NCI-H226 (cell line): ENCODE measurements at places on chromosomes 4 and X.
A peak's percentile ranks its signal among the peaks of the same experiment; 100 is the strongest.

- DNase-seq = peak; percentile 63
These were observed 57.0 kb upstream of the GRPEL1 start for GRCh38 chr4:7124689-7125442.

DNA sequence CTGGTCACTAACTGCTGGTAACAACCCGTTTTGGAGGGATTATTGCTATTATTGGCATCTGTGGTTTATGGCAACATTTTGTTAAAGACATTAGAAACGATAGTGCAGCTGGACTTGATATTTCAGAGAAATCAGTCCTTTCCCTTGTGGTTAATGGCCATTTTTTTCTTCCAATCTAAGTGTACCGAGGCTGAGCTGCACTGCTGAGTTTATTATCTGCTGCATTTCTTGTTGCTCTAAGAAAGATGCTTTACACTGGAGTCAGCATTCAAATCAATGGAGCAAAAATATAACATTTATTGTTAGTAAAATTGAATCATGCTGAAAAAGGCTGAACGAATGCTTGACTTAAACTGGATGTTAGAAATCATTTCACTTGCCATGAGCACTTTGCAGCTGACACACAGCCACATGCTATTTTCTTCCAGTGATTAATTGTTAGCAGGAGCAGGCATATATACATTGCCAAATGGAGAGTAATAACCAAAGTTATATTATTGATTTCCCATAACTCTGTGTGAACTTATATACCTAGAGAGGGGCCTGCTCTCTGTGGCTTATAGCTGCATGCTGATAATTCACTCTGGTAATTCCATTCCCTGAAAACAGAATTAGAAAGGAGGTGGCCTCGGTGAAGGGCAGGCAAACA lies 66.5 kb upstream of the TTC29 start:
- DNase-seq = no peak

GRCh38 chr4:38785901-38786402 lies 3.2 kb upstream of the TLR10 start:
- no peak for DNase-seq

DNA sequence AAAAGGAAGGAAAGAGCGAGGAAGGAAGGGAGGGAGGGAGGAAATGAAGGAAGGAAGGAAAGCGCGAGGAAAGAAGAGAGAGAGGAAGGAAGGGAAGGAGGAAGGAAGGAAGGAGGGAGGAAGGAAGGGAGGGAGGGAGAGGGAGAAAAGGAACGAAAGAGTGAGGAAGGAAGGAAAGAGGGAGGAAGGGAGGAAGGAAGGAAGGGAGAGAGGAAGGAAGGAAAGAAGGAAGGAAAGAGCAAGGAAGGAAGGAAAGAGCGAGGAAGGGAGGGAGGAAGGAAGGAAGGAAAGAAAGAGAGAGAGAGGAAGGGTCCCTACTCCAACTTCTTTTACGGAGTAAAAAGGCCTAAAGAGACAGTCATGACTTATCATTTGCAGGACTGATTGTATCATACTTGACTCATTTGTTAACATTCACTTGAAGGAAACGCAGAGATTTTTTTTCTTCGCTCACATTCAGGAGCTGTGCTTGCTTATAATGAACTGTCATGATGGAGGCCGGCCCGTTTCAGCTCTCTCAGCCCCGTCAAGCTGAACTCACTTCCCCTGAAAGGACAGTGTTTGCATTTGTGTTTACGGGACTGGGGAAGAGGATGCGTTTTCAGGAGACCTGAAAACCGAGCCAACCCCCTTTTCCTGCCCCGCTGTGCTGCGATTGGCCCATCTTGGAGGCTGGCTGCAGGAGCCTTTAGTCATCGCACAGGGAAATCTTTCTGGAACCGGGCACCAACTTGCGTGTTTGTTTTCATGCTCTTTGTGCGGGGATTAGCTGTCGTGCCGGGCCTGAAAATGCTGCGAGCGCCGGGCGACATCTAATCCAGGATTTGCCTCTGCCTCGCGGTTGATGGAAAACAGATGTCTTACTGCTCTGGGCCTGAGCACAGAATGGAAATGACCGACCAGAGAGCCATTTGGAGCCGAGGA lies 17.8 kb downstream of the TRIM2 start:
- peak; percentile 77 for DNase-seq

- no peak for DNase-seq
These were observed 71.1 kb upstream of the NLGN4X start for GRCh38 chrX:6299724-6300123.

GRCh38 chr4:172393220-172393619 lies 580.0 kb downstream of the GALNTL6 start:
- DNase-seq = no peak

DNA sequence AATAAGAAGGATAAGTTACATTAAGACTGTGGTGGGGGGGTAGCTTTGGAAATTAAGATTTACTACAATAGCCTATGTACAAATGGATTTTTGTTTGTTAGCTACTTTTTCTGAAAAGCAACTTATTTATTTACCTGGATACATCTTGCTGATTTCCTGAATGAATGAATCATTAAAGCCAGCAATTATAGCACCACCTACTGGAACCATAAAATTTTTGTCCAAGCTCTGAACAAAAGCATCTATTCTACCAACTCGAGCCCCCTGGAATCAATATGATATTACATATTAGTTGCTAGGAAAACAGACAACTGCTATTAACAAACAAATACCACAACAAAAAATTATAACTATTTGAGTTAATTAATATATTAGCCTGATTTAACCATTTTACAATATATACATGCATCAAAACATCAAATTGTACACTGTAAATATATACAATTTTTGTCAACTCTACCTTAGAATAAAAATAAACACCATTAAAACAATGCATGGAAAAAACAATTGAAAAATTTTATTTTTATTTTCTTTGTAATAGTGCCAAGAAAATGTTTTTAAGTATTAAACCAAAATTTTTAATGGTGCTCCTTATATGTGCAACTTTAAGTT lies 15.3 kb downstream of the SEPSECS start:
- DNase-seq = no peak

GRCh38 chrX:71067712-71068043 lies 456 bp downstream of the SNX12 start:
- no peak for DNase-seq

DNA sequence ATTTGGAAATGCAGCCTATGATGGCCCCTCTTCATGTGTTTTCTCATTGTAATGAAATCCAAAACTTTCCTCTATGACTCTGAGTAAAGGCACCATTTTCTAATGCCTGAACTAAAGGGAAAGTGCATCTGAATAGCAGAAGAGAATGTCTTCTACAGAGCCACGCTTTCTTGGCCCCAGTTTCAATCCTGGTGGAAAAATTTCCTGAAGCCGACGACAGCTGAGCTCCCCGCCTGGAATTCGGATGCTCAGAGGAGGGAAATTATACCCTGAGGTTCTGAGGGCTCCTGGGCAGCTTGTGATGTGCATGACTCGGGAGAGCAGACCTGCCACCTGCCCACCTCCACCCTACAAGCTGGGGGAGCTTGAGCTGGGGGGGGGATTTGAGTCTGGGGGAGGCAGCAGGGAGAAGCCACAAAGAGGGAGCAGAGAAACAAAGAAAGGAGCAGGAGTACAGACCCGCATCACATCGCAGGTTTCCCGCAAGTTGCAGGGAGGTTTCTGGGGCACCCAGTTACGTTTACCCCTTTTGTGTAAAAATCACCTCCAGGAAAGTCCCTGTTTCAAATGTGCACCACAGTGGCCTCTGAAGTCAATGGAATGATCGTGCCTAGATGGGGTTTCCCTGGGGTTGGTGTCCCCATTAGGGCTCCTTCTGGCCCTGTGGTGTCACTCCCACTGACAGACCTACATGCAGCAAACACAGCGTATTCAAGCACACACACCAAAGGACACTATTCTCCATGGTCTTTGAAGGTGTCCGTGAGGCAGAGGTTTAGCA lies 145.6 kb upstream of the RBPJ start:
- DNase-seq = no peak

DNA sequence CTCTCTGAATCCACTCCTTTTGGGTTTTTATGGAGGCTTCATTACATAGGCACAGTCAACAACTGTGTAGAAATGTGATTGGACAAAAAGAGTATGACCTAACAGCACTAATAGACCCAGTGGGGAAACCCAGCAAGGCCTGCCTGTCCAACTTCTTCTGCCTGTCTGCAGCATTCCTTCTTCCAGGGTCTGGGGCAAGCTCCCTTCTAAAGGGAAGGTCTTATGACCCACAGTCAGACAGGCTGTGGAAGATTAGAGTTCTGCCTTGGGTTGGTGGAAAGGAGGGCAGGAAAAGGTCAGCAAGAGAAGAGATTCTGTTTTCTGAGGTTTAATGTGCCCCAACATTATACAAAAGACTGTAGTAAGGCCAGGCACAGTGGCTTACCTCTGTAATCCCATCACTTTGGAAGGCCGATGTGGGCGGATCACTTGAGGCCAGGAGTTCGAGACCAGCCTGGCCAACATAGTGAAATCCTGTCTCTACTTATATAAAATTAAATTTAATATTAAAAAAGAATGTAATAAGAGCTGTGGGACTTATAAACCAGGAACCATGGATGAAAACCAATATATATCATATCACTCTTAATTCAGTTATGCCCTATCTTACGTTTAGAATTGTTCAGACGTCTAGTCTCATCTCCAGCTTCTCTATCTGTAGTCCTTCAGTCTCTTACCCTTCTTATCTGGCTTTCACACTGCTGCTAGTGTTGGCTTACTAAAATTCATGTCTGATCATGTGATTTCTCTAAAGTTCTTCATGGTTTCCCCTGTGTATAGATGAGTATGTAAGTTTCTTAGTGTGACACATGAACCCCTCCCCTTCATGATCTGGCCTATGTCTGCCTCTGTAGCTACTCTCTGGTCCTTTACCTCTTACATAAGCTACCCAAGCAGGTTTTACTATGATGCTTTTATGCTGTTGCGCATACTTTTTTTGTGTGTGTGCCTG lies 6.2 kb downstream of the CLCN3 start:
- no peak for DNase-seq

GRCh38 chr4:95585016-95585695 lies 36.4 kb upstream of the UNC5C start:
- DNase-seq = no peak

DNA sequence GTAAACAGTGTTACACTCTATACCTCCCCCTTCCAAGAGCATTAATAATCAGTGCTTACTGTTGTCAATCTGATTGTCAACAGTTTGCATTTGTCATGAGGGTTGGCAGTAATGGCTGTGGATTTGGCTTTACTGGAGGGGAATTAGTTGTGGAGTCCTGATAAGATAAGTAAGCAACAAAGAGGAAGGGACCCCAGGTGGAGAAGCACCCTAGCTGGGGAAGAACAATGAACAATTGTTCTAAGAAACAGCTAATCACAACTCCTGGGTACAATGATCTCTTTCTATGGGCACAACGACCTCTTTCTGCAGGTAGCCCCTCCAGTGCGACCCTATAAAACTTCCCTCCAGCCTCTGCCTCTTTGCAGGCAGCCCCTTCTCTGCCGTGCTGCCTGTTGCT lies 53.2 kb upstream of the CDKN2AIP start:
- no peak for DNase-seq

GRCh38 chr4:89056292-89056952 lies 563 bp downstream of the FAM13A start:
- DNase-seq = no peak

DNA sequence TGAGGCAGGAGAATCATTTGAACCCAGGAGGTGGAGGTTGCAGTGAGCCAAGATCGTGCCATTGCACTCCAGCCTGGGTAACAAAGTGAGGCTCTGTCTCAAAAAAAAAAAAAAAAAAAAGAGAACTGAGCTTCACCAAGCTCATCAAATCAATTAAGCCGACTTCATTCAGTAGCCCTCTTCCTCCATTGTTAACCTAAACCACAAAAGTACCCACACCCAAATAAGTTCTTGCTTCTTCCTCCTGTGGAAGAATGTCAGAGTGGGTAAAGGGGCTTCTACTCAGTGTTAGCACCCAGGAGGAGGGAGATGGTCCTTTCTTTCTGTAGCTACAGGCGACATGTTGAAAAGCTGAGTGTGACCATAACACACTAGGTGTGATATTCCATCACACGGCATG lies 58.6 kb upstream of the CHRNA9 start:
- no peak for DNase-seq

DNA sequence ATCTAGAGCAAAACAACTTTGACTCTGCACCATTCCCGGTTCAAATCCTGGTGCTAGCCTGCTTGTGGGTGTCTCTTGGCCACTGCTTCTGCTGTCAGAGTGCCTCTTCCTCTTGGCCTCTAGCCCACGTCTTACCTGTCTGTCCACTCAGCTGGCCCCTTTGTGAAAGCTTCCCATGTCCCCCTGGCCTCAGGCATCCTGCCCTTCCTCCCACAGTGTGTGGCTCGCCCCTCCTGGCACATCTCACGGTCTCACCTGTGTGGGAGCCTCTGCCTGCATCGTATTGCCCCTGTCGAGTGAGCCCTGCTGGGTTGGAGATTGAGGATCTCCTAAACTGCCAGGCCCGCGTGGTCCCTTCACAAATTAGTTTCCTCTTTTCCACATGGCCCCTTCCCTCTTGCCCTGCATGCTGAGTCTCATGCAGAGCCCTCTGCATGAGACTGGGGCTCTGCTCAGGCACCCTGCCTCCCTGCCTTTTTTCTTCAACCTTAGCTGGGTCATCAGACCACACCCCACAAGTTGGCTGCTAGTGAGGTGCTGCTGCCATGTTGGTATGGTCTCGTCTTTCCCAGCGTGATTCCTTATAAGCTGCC lies 53.7 kb upstream of the TADA2B start:
- DNase-seq = no peak

DNA sequence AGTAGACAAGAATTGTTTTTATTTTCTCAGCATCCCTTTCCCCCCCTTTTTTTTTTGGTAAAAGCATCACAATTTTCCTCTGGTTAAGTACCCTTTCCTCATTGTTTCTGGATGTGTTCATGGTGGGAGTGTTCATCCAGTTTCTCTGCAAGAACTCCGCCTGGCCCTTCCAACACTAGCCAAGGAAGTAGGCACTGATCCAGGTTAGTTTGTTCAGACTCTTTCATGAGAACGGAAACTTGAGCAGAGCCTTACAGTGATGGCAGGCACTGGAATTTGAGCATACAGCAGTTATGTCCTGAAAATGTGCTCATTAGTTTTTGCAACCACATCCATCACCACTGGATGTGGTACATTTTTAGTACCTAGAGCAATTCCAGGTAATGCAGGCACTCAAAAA lies 336.1 kb upstream of the BOD1L1 start:
- DNase-seq = no peak
